Osteoblast (primary cell): ENCODE measurements at places on chromosomes 4 and X. TPM values are rescaled to one million over a fixed set of nuclear protein-coding genes. Genes with fewer than 3 reads are reported as not detected.

DNA sequence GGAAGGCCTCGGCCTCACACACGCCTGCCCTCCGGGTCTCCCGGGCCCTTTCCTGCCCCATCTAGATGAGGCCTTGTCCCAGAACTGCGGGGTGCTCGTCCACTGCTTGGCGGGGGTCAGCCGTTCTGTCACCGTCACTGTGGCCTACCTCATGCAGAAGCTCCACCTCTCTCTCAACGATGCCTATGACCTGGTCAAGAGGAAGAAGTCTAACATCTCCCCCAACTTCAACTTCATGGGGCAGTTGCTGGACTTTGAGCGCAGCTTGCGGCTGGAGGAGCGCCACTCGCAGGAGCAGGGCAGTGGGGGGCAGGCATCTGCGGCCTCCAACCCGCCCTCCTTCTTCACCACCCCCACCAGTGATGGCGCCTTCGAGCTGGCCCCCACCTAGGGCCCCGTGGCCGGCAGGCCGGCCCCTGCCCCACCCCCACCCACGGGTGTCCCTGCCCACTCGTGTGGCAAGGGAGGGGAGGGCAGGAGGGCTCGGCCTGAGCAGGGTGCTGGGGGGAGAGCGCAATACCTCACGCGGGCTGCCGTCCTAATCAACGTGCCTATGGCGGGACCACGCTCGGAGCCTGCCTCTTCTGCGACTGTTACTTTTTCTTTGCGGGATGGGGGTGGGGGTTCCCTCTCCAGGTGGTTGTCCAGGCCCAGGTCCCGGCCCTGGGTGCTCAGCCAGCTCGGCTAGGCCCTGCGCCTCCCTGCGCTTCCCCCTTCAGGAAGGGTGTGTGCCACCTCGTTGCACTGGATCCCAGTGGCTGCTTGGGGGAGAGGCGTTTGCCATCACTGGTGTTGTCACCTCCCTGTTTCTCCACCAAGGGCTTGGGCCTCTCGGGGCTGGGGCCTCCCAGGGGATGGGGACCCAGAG lies 3.1 kb downstream of the DUSP9 start:
- peak; percentile 80 for DNase-seq
- no peaks in the 10 kb centered on the region for H3K4me1 ChIP-seq
- H3K36me3 ChIP-seq = no peaks in the 10 kb centered on the region
- peaks cover 22% of the 10 kb centered on the region for H3K27me3 ChIP-seq
- H3K27ac ChIP-seq = no peak overlapping the region

- no peaks in the 10 kb centered on the region for H3K4me1 ChIP-seq
- H3K27me3 ChIP-seq = peaks cover 3% of the 10 kb centered on the region
- no peak overlapping the region for H3K27ac ChIP-seq
- DNase-seq = no peak
- no peaks in the 10 kb centered on the region for H3K36me3 ChIP-seq
These were observed 73.9 kb downstream of the REPS2 start for GRCh38 chrX:17020356-17020755.

PFKFB1 gene
- total RNA-seq = not detected in 2 replicates

DNA sequence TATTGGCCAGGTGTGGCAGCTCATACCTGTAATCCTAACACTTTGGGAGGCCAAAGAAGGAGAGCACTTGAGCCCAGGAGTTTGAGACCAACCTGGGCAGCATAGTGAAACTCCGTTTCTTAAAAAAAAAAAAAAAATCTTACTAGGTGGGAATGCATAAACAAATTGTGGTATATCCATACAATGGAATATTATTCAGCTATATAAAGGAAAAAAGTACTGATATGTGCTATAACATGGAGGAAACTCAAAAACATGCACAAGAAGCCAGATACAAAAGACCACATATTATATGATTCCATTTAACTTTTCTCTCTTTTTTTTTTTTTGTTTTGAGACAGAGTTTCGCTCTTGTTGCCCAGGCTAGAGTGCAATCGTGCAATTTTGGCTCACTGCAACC lies 13.5 kb upstream of the BCORL1 start:
- no peaks in the 10 kb centered on the region for H3K4me1 ChIP-seq
- no peak overlapping the region for H3K4me3 ChIP-seq
- H3K27me3 ChIP-seq = peaks cover 4% of the 10 kb centered on the region

NXF2B gene
- total RNA-seq = not detected in 2 replicates

- H3K36me3 ChIP-seq = peaks cover 27% of the 10 kb centered on the region
- H3K4me3 ChIP-seq = peak within 1 kb of the TSS; percentile 96
- H3K27me3 ChIP-seq = no peaks in the 10 kb centered on the region
- peak; percentile 93 for DNase-seq
- peaks cover 13% of the 10 kb centered on the region for H3K4me1 ChIP-seq
These were observed at the start of gene PLRG1 for GRCh38 chr4:154549894-154550790. Gene PLRG1, minus strand, starts transcription at chr4:154550400. Its CDS starts 92 bp downstream, at chr4:154550308.

- H3K36me3 ChIP-seq = no peaks in the 10 kb centered on the region
- no peaks in the 10 kb centered on the region for H3K27me3 ChIP-seq
- no peak overlapping the region for H3K4me3 ChIP-seq
- H3K4me1 ChIP-seq = no peaks in the 10 kb centered on the region
These were observed 11.3 kb downstream of the SHOX start for GRCh38 chrX:641671-642435.

GRCh38 chrX:3026074-3026815 lies 15.0 kb upstream of the ARSF start:
- no peaks in the 10 kb centered on the region for H3K4me1 ChIP-seq
- H3K36me3 ChIP-seq = no peaks in the 10 kb centered on the region
- no peak overlapping the region for H3K4me3 ChIP-seq
- H3K27me3 ChIP-seq = no peaks in the 10 kb centered on the region

NWD2 gene
- total RNA-seq = not detected in 2 replicates

RAB41 gene
- not detected in 2 replicates for total RNA-seq

TMEM150C gene
- 3.3 and 7.1 TPM in 2 replicates for total RNA-seq

DNA sequence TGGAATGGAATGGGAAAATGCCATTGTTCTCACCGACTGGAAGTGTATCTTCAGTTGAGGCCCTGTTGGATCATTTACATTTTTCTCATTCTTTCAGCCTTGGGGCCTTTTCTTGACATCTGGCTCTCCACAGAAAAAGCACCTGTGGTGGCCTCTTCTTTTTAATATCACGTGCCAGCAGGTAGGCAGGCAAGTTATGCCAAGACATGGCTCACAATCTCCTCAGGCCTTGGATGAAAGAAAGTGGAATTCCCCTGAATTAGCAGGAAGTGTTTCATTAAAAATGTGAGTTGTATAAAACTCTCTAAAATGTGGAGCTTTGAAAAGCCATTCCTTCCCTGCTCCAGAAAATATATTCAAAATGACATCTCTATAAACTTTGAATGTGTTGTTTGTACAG lies 122.1 kb downstream of the FRAS1 start:
- H3K36me3 ChIP-seq = no peaks in the 10 kb centered on the region
- H3K4me3 ChIP-seq = no peak overlapping the region
- H3K27ac ChIP-seq = no peak overlapping the region
- no peaks in the 10 kb centered on the region for H3K27me3 ChIP-seq
- no peaks in the 10 kb centered on the region for H3K4me1 ChIP-seq
- DNase-seq = no peak

- H3K27me3 ChIP-seq = no peaks in the 10 kb centered on the region
- DNase-seq = no peak
- H3K4me3 ChIP-seq = no peak overlapping the region
- no peaks in the 10 kb centered on the region for H3K36me3 ChIP-seq
These were observed 88.2 kb downstream of the ABCB7 start for GRCh38 chrX:75067931-75068330.

DNA sequence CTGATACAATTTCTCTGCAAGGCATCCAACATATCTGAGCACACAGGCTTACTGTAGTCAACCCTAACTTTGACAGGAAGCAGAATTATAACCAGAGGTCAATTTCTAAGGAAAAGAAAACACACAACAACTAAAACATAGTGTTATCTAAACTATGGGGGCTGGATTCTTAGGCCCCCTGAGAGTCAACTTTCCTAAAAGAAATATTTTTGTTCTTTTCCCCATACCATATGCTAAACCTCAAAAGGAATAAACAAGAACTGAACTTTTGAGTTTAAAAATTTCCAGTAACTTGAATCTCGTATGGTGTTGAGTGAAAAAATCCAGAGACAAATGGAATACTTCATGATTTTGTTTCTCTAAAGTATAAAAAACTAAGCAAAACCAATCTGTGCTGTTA lies 42.9 kb downstream of the ATXN3L start:
- no peak for DNase-seq
- no peaks in the 10 kb centered on the region for H3K36me3 ChIP-seq
- no peaks in the 10 kb centered on the region for H3K4me1 ChIP-seq
- no peak overlapping the region for H3K4me3 ChIP-seq
- H3K27ac ChIP-seq = no peak overlapping the region
- no peaks in the 10 kb centered on the region for H3K27me3 ChIP-seq

ERCC6L gene
- total RNA-seq = 0.59 and 0.72 TPM in 2 replicates

DNA sequence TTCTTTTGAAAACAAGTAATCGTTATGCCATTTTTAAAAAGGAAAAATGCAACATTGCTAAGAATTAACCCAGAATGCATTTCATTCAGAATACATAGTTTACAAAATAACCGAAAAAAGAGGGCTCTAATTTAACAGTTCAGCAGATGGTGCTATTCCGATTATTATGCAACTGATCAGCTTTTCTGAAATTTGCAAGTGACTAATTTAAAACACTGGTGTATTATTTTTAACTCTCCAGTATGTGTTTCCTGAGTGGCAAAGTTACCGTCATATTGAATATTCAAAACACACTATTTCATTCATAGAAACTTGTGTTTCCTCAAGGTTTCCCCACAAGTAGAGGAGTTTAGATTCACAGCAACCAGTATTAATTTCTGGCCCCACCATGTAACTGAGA lies 21.1 kb downstream of the ZBTB49 start:
- H3K27ac ChIP-seq = no peak overlapping the region
- peaks cover 12% of the 10 kb centered on the region for H3K4me1 ChIP-seq
- H3K27me3 ChIP-seq = no peaks in the 10 kb centered on the region
- H3K4me3 ChIP-seq = no peak overlapping the region
- DNase-seq = no peak

GRCh38 chr4:1370321-1371124 lies 23.5 kb downstream of the UVSSA start:
- DNase-seq = peak; percentile 65
- H3K4me1 ChIP-seq = no peaks in the 10 kb centered on the region
- H3K27me3 ChIP-seq = no peaks in the 10 kb centered on the region
- H3K4me3 ChIP-seq = no peak overlapping the region
- H3K27ac ChIP-seq = no peak overlapping the region
- H3K36me3 ChIP-seq = no peaks in the 10 kb centered on the region

GRCh38 chr4:55132775-55133174 lies 7.4 kb upstream of the KDR start:
- H3K4me3 ChIP-seq = no peak overlapping the region
- H3K4me1 ChIP-seq = no peaks in the 10 kb centered on the region
- no peak overlapping the region for H3K27ac ChIP-seq
- H3K27me3 ChIP-seq = peaks cover 5% of the 10 kb centered on the region
- no peak for DNase-seq
